ENCODE measurements at places on chromosomes 7 and 10.

GRCh38 chr7:133529861-133530260, 277.0 kb downstream of the EXOC4 start:
- DNase-seq = no peak

DNA sequence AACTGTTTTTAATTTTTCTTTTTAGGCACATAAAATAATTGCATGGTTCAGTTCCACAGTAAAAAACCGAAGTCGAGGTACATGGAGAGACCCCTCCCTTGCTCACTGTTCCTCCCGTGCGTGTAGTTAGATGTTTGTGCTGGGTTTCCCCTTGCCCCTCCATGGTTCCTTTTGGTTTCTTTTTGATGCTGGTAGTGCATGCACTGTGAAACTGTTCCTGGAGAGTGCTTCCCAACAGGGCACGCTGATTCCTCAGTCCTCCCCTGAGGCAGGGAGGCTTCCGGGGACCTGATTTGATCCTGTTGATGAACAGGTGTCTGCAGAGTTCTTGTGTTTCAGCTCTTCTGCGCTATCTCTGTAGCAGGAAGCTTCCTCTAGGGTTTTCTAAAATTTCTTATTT, 69.5 kb downstream of the ADCY1 start:
- DNase-seq = no peak

DNA sequence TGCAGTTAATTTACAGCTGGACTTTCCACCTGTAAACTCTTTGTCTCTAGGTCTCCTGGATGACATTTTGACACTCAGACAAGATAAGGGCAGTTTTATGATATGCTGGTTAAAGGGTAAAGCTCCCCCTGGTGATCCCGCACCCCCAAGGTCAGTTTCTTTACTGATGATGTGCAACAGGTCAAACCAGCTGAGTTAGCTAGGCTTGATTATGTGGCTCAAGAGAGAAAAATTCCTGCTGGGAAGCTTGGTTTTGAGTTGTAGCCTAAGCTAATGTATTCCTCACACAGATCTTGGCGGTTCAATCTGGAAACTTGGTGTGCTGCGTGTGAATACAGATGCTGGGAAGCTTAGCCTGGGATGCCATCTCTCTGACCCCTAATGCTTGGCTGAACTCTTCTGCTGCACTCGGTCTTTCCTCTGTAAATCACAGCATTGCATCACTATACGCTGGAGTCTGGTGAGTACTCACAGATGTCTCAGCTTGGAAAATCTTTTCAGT, 11.4 kb upstream of the AKR1D1 start:
- DNase-seq = no peak

DNA sequence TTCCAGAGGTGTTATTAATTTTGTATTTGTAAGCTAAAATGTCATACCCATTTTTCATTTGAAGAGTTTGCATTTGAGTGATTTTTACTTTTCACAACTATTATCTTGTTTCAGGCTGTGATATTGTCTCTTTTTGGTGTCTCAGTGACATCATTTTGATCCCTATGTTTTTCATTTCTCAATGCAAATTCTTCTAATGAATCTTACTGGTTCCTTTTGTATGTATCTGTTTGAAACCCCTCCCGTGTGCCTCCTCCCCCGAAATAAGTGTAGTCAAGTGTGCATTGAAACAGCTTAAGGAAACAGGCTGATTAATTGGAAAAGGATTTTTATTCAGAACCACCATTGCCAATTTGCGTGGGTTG, 77.8 kb downstream of the SHH start:
- DNase-seq = no peak

DNA sequence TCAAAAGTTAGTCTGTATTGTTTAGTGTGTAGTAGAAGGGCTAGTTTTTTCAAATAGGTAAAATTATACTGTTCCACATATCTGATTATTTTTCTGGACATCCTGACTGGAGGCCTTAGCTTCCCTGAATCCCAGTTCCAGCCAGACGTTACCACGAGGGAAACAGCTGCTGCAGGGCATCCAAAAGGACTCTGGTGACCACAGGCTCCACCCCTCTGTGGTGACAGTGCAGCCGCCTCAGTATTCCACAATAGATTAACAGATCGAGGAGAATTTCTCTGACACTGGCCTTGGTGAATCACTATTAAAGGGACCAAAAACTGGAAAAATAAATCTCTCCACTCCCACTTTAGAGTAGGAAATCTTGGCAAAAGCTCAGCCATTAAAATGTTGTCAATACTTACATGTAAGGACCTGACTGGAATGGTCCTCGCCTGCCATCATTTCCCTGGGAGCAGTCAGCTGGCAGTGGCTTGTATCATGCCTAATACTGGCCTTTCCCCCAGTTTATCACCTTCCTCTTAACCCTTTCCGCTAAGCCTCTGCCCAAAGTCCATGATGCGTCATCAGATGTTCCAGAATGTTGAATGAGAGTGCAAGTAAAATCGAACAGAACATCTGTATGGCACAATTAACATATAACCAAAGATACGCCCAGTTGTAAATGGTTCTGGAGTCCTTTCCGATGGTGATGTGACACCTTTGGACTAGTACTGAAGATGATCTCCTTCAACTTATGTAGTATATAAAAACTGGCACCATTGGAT, 31.6 kb downstream of the ENO4 start:
- no peak for DNase-seq

DNA sequence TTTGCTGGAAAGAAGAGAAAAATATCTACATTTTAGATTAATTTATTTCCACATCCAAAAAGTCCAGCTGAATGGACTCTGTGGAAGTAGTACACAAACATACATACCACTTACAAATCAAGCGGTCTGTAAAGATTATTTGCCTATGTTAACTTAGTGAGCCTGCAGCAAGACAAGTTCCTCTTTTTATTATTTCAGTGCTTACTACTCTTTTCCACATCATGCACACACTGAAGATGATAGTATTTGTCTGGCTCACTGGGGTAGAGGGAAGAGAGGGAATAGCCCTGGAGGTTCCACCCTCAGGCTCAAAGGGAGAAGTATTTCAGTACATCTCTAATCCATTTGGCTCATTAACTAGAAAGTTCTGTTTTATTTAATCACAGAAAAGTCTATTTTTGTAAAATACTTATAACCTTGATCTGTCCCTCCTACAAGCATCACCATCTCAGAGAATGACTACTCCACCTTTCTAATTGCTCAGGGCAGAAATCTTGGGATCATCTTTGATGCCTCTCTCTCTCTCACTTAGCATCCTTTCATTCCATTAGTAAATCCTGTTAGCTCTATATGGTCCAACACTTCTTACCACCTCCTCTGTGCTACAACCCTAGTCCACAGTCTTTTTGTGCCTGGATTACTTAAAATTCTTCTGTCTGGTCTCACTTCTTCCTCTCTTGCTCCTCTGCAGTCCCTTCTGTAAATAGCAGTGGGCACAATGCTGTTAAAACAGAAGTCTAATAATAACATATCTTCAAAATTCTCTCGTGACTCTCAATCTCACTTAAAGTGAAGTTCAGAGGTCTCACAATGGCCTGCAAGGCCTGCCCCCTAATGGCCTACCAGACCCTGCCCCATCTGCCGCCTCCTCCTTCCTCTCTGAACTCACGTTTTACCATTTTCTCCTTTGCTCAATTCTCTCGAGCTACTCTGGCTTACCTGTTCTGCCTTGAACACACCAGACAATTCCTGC, 64.3 kb upstream of the CCDC6 start:
- no peak for DNase-seq

DNA sequence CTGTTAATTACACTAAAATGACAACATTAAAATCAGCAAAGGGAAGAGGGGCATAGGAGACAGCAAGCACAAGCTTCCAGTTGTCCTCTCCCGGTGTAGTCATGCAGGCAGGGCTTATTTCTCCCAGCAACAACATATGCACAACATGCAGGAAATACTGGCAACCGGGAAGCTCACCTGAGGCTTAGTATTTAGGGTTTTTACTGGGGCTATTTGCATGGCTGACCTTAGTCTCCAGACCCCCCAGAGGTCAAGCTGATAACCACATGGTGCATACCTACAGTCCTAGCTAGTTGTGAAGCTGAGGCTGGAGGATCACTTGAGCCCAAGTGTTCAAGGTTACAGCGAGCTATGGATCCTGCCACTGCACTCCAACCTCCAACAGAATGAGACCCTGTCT, 12.8 kb upstream of the JMJD1C start:
- DNase-seq = no peak

DNA sequence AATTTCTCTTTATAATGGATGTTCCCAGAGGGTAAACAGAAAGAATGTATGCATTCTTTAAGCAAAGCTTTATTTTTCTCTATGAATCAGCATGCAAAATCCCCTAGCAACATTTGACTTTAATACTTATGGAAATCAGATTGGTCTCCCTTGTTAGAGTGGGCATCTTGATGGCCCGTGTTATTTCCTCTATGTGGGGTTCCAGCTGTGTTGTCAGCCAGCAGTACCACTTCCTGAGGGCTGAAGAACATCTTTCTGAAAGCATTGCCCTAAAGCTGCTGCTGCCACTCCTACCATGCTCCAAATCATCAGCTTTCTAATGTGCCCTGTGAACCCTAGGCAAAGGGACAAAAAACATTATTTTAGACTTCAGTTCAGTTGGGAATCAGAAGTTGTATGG, 70.4 kb upstream of the HECTD2 start:
- DNase-seq = no peak

DNA sequence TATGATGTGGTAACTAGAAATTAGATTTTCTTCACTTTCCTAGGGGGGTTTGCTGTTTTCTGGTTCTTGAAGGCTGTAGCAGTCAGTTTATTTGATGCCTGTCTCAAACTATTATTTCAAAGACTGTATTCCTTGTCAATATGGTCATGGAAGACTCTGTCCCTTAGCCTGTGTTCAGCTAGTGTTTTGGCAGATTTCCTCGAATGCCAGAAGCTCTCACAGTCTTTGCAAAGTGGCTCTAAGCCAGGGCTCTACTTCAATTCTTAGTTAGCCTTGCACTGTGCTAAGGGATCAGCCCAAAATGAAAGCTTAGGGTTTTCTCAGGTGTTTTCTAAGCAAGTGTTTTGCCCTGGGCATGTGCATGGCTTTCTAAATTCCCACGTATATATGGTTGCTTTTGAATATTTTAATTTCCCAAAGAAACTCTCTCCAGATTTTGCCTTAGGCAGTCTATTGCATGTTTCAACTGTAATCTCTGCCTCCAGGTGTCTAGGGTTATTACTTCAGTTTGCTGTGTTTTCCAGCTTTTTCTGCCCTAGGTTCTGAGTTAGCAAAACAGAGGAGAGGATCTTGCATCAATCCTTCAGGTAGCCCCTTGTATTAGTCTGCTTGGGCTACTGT, 7.2 kb upstream of the C1GALT1 start:
- DNase-seq = no peak

DNA sequence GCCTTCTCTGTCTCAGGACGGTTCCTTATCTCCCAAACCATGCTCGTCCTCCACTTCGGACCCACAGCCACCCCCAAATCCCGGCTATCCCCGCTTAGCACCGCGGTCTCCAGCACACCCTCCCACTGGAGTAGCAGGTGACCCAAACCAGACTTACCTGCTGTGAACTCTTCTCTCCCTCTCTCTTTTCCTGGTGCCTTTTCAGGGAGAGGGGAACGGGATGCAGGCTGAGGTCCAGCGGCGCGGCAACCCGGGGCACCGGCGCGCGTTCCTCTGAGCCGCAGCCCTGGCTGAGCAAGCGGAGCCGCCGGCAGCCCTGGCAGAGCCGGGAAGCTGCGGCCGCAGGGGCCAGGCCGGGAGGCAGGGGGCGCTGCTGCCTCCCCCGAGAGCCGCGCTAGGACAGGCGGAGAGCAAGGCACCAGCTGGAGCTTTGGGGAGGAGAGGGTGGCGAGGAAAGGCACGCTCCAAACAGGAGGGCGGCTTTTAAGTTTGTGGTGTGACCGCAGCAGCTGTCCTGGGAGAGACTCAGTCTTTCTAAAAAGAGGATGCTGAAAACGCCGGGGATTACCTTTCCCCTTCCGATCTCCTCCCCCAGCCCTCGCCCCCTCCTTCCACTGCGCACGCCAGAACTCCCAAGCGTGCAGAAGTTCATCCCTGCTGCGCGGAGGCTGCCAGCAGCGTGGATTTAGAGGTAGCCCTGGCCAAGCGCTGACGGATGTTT, at the start of gene SEMA3D:
TSS of gene SEMA3D (minus strand) at position 536 of the 721 bp plus-strand sequence. CDS start 65,165 bp downstream, outside the sequence.
- peak; percentile 91 for DNase-seq

GRCh38 chr10:82150123-82150900, 275.3 kb downstream of the NRG3 start:
- no peak for DNase-seq

DNA sequence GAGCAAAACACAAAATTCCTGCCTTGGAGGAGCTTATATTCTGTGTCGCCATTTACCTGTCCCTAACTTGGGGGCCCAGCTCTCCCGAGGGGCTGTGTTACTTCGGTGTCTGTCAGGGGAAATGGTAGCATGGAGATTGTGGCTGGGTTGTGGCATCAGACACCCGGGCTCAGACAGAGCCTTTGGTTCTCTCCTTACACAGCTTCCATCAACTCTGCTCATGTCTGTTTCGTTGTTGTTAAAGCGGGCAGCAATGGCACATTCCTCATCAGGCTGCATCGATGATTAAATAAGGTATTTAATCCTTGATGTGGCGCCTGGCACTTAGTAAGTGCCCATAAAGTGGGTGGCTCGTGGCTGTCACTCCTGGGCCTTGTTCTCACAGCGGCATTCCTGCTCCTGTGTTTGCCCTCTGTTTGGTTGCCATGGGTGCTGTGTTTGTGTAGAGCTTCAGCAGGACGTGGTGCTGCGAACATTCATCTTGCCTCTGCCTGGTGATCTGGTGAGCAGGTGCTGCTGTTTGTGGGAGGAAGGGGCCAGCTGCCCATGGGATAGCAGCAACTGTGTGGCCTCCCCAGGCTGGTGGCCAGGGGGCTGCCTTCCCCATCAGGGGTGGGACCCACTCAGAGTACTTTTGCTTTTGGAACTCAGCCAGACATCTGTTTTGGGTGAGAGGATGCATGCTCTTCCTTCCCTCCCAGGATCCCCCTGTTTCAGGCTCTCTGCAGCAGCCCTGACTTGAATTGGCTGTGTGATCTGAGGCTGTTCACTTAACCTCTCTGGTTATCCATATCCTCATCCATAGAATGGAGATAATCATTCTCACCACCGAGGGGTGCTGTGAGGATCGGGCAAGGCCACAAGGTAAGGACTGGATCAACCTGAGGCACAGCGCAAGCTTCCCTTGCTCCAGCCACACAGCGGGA, 207.2 kb upstream of the SVIL start:
- DNase-seq = peak; percentile 37

GRCh38 chr7:156950381-156950858, 908 bp downstream of the NOM1 start:
- no peak for DNase-seq

DNA sequence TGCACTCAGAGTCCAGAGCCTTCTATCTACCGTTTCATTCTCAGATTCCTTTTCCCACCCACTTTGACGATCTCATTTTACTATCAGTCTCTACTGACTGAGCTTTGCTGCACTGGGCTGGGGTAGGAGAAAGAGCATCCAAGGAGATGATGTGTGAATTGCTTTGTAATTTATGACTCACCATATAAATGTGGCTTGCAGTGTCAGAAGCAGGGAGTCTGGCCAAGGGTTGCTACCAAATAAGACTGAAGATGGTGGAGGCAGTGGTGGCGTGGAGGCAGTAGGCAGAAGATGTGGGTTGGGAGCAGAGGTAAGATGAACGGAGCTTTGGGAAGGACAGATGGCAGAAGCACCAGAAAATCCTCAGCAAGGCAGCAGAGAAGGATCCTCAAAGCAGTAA, 73.3 kb upstream of the AGK start:
- no peak for DNase-seq

Measured in mesothelial cell of epicardium (in vitro differentiated cells).